C1 segment of cervical spinal cord (tissue), 14 donors: ENCODE measurements at places on chromosomes 13 and 19.

GRCh38 chr19:28419312-28419711 lies 793.6 kb downstream of the UQCRFS1 start:
- no peak for DNase-seq

- DNase-seq, result no peak
These were observed 285.8 kb downstream of the MYO16 start for GRCh38 chr13:108915095-108915633.

GRCh38 chr13:24386816-24387708 lies 77.7 kb downstream of the C1QTNF9 start:
- DNase-seq, result no peak

DNA sequence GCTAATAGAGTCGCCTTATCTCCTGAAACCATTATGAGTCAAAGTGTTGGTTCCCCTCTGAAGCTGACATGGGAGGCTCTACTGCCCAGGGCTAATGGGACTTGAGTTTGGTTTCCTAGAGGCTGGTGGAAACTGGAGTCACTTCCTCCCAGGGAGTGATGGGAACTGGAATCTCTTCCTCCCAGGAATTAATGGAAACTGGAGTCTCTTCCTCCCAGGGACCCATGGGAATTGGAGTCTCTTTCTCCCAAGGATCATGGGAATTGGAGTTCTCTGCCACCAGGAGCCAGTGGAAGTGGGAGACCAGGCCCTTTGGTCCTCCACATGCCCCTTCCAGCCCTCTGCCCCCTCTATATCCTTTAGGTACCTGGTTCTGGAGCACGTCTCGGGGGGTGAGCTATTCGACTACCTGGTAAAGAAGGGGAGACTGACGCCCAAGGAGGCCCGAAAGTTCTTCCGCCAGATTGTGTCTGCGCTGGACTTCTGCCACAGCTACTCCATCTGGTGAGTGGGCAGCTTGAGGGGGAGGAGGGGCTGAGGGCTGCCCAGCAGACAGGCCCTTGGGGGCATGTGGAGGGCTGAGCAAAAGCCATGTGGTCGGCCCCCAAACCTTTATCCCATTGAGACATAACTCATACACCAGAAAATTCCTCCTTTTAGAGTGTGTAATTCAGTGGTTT lies 5.5 kb downstream of the BRSK1 start:
- no peak for DNase-seq

DNA sequence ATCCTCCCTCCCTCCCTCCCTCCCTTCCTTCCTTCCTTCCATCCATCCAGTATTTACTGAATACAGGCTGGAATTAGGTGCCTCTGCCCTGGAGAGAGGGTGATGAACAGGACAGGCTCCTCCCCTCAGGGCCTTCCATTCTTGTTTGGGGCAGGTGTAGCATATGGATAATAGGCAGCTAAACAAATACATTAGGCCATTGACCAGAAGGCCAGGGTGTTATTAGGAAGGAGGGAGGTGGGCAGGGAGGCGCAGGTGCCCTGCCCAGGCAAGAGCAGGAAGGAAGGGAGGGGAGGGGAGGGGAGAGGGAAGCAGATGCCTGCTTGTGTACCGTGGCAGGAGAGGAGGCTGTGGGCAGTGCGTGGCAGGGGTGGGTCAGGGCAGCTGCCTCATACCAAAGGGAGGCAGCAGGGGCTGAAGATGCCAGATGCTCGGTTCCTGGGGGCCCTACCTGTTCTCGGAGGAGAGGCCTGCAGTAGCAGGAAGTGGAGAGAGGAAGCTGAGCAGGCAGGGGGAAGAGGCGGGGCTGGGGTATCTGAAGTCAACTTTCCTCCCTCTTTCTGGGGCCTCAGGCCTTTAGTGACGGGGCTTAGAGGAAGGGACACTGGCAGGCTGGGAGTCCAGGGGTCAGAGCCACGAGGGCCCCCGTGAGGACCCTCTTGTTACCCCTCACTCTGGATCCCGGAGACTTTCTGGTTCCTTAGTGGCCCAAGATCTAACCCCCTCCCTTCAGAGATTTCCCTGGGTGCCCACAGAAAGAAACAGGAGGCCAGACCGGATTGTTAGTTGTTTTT lies at the start of gene RINL:
Gene RINL (minus strand): TSS at position 495 of the 794 bp plus-strand sequence. CDS start 1,533 bp downstream, outside the sequence.
- DNase-seq, result no peak

GRCh38 chr19:4830332-4830731 lies 1.2 kb downstream of the TICAM1 start:
- no peak for DNase-seq

DNA sequence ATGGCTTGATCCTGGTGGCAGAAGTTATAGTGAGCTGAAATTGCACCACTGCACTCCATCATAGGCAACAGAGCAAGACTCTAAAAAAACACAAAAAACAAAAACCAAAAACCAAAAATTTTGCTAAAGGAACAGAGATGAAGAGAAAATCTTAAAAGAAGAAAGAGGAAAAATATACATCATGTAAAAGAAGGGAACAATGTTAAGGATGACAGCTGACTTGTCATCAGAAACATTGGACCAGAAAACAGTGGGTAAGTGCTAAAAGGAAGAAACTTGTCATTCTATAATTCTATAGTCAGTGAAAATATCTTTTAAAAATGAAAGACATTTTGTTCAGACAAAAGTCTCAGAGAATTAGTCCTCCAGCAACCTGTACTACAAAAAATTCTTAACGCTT lies 93.8 kb downstream of the WASF3 start:
- no peak for DNase-seq

GRCh38 chr19:6720369-6721137 lies at the start of gene C3:
TSS of gene C3 (minus strand) at chr19:6720650. CDS start at chr19:6720589, 61 bp downstream.
- DNase-seq, result peak; percentile 45

DNA sequence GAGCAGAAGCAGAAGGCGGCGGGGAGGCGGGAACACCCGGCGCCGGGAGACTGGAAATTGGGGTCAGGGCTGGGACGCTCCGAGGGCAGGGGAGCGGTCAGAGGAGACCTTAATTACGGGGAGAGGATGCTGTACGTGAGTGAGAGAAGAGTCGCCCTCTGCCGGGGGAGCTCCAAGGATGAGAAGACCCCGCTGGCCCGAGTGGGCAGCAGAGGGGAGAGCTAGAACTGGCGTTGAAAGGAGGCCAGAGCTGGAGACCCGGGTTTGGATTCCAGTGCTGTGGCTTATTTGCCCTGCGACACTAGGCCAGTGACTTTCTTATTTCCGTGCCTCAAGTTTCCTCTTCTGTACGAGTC lies 536 bp downstream of the FAM32A start:
- DNase-seq, result no peak

DNA sequence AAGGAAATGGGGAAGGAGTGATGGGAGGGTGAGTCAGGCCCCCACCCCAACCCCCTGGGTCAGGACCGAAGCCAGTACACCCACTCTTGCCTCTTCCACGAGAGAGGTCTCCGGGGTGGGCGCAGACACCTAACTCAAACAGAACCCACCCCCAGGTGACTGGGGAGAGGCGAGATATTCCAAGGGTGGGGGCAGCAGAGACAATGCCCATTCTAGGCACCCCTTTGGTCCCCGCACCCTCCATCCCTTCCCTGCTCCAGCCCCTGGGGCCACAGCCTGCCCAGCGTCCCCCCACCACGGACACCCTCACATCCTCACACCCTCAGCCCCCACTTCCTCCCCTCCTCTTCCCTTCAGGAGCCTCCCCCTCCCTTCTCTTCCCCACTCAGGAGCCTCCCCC lies 682 bp downstream of the ZSCAN18 start:
- no peak for DNase-seq

GRCh38 chr13:24458736-24459135 lies 53.8 kb downstream of the PARP4 start:
- no peak for DNase-seq

DNA sequence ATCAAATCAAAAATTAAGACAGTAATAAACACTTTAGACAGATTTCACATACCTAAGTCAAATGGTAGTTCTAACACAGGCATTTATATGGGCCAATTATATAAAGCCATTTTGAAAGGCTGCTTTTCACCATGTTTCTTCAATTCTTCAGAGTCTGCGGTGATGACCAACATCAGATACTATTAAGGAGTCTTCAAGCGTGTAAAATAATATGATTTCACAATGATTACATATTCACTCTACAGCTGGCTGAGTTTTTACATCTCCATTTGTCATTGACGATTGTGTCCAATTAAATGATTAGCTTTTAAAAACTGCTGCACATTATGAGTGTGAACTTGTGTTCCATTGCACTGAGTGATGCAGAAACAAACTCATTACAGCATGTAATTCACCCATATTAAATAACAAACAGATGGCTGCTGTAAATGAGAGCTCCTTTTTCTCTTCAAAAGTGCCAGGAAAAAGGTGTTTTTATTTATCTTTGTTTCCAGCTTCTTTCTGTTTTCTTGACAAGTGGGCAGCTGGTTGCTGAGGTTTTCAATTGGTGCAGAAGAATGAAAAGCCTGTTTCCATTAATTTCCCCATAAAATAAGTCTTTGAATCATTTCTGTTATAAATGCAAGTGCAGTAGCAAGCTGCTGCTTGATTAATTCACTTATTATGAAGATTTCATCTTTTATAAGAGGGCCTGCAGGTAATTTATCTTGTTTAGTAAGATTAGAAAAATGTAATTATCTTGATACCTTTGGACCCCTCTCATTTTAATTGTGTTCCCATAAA lies 676.1 kb upstream of the KLHL1 start:
- DNase-seq, result no peak
